ENCODE measurements at places on chromosomes 16 and 17.

DNA sequence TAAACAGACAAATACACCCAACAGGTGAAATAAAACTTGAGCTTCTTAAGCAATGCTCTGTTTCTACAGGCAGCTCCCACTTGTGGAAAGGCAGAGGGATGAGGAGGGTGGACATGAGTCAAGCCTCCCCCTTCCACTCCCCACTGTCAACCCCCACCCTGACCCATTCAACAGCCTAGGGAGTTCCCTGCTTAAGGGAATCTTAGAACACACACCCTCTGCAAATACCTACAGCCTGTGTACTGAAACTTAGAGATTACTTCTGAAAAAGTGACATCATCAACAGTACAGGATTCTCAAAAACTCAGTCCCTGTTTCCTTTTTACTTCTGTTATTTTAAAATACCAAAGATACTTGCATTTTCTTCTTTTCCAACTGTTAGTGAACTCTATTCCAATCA lies 345.4 kb downstream of the SOX9 start:
- DNase-seq: no peak

- no peak for DNase-seq
Observed at GRCh38 chr16:53159781-53160436, 105.1 kb downstream of the CHD9 start.

GRCh38 chr16:900211-900610 lies 70.6 kb downstream of the LMF1 start:
- DNase-seq: no peak

- no peak for DNase-seq
Observed at GRCh38 chr17:49353607-49354006, 8.4 kb downstream of the ZNF652 start.

DNA sequence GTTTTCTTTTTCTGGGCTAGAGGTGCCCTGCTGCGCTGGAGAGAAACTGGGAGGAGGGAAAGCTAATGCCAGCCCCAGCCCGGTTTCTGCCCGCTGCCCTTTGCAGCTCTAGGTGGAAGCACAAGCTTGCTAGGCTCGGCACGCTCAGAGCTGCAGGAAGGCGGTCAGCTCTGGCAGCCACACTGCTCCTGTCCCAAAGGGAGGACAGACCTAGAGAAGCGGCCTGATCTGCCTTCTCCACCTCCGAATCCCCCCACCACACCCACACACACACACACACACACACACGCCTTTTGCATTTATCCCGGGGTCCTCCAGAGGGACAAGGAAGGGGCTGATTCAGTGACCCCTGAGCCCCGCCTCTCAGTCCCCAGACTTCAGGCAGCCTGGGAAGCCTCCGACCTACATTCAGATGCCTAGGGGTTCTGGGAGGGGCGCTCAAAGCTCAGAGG lies 418.1 kb downstream of the SOX9 start:
- peak; percentile 6 for DNase-seq

DNA sequence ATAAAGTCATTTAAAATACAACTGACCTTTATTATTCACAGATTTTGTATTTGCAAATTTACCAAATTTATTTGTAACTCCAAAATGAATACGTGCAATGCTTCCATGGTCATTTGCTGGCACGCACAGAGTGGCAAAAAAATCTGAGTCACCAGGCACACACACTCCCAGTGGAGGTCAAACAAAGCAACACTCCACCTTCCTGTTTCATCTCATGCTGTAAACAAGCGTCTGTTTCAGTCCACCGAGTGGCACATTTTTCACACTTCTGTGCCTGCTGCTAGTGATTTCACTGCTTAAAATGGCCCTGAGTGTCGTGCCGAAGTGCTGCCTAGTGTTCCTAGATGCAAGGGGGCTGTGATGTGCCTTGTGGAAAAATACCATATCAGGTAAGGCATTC lies 17.8 kb upstream of the ITGAE start:
- DNase-seq: no peak

DNA sequence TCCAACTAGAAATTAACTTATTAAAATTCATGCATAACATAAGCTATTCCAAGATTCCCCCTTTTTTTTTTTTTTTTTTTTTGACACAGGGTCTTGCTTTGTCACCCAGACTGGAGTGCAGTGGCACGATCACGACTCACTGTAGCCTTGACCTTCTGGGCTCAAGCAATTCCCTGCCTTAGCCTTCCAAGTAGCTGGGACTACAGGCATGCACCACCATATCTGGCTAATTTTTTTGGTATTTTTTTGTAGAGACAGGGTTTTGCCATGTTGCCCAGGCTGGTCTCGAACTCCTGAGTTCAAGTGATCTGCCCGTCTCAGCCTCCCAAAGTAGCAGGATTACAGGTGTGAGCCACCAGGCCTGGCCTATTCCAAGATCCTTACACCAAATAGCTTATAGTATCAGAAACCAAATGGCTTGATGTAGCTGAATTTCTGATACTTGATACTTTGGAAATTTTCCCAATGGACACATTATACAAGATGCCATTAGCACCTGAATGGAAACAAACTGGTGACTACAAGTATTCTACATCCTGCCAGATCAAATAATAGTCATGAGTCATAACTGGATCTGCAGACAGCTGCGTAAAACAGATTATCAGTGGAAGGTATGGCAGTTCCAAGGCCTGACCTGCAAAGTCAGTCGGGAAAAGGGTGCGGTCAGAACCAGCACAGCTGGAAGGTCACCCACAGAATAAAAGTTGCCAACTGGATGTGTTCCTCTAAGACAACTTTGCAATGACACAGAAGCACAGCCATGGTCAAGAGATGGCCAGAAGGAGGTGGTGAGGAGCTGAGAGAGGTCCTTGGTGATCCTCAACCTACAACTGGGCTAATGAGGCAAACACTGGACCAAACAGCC lies 14.5 kb downstream of the TUBG1 start:
- no peak for DNase-seq

GRCh38 chr17:2689411-2690164 lies 22.0 kb downstream of the CLUH start:
- no peak for DNase-seq

GRCh38 chr16:85913688-85914422 lies 14.9 kb downstream of the IRF8 start:
- DNase-seq: no peak

DNA sequence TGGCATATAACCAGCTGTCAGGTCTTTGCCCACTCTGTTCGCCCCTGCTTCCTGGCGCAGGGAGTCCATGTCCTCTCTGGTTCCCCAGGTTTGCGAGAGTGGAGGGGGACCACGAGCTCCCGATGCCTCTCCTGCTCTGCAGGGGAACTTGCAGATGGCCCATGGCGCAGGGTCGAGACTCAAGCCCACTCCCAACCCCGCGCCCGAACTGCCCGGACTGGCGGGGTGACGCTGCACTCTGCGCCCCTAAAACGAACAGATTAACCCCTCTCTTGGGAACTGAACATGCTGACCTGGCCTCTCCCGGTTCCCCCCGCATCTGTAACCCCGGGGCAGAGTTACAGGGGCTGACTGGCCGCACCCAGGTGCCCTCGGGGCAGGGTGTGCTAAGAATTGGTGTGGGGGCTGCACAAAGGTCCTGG lies 681 bp upstream of the PLA2G15 start:
- DNase-seq: no peak

DNA sequence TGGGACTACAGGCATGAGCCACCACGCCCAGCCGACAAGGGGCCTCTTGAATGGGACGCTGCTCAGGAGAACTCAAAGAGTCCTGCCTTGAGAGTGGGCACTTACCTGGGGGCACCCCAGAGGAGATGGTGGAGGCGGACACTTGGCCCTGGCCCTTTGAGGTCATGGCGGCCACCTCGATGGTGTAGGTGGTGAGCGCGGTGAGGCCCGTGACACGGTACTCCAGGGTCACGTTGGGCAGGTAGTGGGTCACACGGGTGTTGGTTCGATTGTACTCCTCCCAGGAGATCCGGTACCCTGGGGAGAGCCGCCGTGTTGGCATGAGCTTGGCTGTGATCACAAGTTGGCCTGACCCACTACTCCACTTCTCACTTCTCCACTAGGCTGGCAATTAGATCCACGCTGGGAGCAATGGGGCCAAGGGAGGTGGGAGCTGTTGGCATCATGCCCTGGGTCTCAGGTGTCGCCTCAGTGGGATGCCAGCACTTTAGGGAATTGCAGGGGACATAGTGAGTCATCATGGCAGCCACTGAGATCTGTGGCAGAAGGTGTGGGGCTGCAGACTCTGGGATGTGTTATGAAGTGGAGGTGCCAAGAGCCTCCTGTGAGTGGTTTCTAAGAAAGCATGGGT lies 89.2 kb upstream of the CDC42EP4 start:
- DNase-seq: no peak

GRCh38 chr16:8005096-8005860 lies 585.0 kb downstream of the TMEM114 start:
- no peak for DNase-seq

DNA sequence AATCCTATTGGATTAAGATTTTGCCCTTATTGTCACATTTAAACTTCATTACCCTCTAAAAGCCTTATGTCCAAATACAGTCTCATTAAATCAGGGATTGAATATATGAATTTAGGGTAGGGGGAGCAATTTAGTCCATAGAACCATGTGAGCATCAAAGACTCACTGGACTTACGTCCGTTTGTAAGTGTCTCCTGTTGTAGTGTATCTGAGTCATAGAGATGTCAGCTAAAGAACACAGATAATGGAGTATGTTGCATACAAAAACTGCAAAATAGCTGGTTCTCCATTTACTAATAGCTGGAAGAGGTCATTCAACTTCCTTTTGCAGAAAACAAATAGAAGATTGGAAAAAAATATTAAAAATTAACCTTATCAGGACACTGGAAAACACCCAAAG lies 599.1 kb upstream of the SOX9 start:
- DNase-seq: no peak

DNA sequence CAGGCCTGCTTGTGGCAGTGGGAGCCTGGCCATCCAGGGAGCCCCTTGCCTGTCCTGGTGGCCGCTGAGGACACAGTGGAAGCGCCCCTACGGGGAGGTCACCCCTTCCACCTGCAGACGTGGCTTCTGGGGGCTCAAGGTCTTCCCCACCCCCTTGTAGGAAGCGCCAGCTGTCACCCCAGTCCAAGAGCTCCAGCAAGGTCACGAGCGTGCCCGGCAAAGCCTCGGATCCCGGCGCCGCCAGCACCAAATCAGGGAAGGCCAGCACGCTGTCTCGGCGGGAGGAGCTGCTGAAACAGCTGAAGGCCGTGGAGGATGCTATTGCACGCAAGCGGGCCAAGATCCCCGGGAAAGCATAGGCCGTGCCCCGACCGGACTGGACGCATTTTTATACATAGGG lies 7.4 kb upstream of the IL17C start:
- DNase-seq: no peak

GRCh38 chr17:78421084-78421533 lies 42.7 kb downstream of the PGS1 start:
- no peak for DNase-seq

DNA sequence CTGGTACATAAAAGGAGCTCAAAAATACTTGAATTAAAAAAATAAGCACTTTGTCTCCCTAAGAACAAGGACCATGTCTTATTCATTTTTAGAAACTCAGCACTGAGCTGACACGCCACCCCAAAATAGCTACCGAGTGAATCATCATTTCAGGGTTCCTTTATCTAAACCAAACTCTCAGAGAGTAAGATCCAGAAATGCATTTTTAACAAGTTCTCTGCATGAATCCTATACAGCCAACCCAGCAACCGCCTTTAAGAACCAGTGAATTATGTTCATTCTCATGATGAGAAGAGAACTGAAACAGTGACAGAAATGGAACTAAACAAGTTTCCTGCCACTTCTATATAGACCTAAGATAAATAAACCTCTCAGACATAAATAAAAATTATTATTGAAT lies 8.7 kb downstream of the C16orf87 start:
- DNase-seq: no peak

DNA sequence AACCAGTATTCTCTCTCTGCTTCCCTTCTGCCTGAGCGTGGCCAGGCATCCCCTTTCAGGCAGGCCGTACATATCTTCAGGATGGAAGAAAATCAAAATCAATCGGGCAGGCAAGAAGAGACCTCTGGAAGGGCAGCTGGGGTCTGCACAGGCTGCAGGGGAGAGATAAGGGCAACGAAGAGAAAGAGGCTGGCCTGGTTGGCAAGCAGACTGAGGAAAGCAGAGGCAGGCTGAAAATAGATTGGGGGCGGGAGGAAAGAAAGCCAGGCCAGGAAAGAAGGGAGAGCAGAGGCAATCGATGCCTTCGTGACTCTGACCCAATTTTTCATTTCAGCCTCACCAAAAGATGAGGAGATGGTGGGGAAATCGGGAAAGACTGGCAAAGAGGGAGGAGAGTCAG lies 18.1 kb downstream of the PIPOX start:
- no peak for DNase-seq

DNA sequence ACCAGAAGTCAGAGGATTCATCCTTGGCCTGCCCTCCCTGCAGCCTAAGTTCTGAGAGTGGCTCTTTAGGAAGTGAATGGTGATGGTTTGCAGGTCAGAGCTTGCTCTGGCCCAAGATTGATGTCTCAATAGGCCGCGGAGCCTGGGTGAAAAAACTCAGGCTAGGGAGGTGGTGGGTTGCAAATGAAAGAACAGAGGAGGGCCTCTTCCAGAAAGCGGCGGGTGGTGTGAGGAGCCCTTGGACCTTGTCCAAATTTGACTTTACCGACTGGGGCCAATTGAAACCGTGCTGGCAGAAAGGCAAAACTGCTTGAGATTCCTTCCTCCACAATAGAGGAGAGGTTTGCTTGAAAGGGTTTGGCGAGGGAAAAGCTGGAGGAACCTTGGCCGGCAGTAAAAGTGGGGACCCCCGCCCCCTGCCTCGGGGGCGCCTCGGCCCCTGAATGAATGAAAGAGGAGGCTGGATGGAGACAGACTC lies 331.3 kb downstream of the SEC14L1 start:
- no peak for DNase-seq

DNA sequence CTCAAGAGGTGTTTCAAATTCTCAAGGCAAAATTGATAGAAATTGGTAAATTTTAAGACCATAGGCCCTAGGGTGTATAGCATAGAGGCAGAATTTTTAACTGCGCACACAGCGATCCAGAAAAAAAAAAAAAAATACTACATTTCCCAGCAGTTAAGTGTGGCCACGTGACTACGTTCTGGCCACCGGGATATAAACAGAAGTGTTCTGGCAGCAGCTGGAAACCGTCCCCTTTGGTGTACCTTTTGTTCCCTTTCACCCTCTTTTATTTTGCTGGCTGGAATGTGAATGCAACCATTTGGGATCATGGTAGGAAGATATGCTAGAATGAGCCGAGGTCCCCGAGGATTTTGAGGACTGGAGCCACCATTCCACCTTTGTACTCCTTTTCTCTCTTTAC lies 52.7 kb upstream of the AKAP1 start:
- no peak for DNase-seq

GRCh38 chr17:61401389-61402072 lies 1.9 kb downstream of the TBX2 start:
- no peak for DNase-seq

DNA sequence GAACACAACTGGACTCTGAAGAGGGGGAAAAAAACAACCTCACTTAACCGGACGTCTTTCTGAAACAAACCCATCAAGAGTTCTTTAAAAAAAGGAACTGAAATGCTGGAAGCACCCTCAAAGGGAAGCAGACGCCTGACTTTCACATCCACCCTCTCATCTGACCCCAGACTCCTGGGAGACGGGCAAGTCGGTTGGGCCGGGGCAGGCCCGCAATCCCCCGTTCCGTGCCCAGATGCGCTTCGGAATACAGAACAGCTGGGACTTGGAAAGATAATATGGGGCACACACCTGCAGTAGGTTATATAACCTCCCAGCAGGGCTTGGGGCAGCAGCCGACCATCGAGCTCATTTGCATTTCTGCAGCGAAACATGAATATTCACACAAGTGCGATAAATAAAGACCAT lies 3.7 kb downstream of the ARHGAP27 start:
- DNase-seq: peak; percentile 7

GRCh38 chr16:82181461-82182185 lies 11.6 kb upstream of the MPHOSPH6 start:
- no peak for DNase-seq
